ENCODE measurements at places on chromosomes 4 and X.

- no peak for DNase-seq
Measured at GRCh38 chr4:32560306-32560705, 1840.1 kb downstream of the PCDH7 start.

DNA sequence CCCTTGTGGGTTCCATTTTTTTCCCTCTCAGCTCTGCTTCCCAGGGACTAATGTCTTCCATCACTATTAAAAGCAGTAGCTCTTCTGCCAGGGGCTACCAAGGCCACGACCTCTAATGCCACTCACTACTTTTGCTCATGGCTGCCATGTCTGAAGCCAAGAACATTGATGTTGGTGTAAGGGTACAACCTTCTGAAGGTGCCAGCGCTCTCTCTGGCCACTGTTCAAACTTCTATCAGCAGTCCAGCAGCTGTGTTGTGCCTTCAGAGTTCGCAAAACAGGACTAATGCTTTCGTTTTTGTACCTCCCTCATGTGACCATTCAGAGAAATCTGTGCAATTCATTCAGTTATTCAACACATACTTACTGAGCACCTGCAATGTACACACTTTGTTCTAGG, 121.5 kb upstream of the ENPEP start:
- DNase-seq = no peak

- no peak for DNase-seq
Measured at GRCh38 chrX:118682258-118683014, 45.0 kb upstream of the IL13RA1 start.

- no peak for DNase-seq
Measured at GRCh38 chr4:78937837-78938236, 1.4 kb downstream of the PAQR3 start.

- no peak for DNase-seq
Measured at GRCh38 chr4:17758485-17758884, 22.9 kb downstream of the FAM184B start.

GRCh38 chr4:6272863-6273660, 3.4 kb downstream of the WFS1 start:
- no peak for DNase-seq

DNA sequence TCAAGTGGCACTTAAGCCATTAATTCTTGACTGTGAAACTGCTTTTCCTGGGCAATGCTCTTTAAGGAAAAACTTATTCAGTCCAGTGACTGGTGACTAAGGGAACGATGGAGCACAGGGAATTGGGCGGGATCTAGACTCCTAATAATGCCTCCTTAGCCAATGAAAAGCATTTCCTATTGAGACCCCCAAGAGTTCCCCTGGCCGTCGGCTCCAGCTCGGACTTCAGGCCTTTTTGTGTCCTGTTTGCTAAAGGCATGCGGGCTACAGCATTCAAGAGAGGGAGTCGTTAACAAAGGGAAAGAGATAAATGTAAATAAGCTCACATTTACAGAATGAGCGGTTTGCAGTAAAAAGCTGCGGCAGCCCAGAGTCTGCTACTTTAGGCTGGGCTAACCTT, at the start of gene LPAR4:
Gene LPAR4, plus strand, starts transcription at position 232 of the 400 bp plus-strand sequence. CDS start 7,150 bp downstream, outside the sequence.
- DNase-seq = no peak

All from T-helper 17 cell (primary cell).